ENCODE measurements at places on chromosomes 4 and X. TPM values are rescaled to one million over a fixed set of nuclear protein-coding genes. Genes with fewer than 3 reads are reported as not detected.

The MAGEC3 gene
- total RNA-seq = not detected

The CTPS2 gene
- total RNA-seq = 10.8 TPM

The NPY2R gene
- not detected for total RNA-seq

The EVC2 gene
- 2.3 TPM for total RNA-seq

The MRFAP1 gene
- 243 TPM for total RNA-seq

The PRICKLE3 gene
- 18.6 TPM for total RNA-seq

The ZNF182 gene
- total RNA-seq = 2.8 TPM

The HTN1 gene
- not detected for total RNA-seq

The ARHGAP36 gene
- not detected for total RNA-seq

The SMIM10L2A gene
- 0.21 TPM for total RNA-seq

The RRH gene
- total RNA-seq = 0.12 TPM

The HDAC6 gene
- total RNA-seq = 27.1 TPM

The BEX5 gene
- total RNA-seq = not detected

The DOCK11 gene
- total RNA-seq = 7.1 TPM

The CUL4B gene
- 42.1 TPM for total RNA-seq

The GCNA gene
- total RNA-seq = 1.5 TPM

The G6PD gene
- 1,331 TPM for total RNA-seq

The GPR173 gene
- not detected for total RNA-seq

The PNMA5 gene
- not detected for total RNA-seq

The CHM gene
- total RNA-seq = 11.0 TPM

The C4orf46 gene
- 9.6 TPM for total RNA-seq

The UNC5C gene
- total RNA-seq = not detected

The CCNA2 gene
- 43.5 TPM for total RNA-seq

The AFF1 gene
- total RNA-seq = 7.4 TPM

The IL1RAPL2 gene
- not detected for total RNA-seq

The RNF212 gene
- total RNA-seq = 3.4 TPM

The XKRX gene
- total RNA-seq = 0.66 TPM

The TASL gene
- total RNA-seq = not detected

The MFAP3L gene
- total RNA-seq = 5.3 TPM

The THAP6 gene
- total RNA-seq = 7.0 TPM

The FAM53A gene
- total RNA-seq = 0.95 TPM

The ATOH1 gene
- not detected for total RNA-seq
